Inflammatory macrophage treated with lipopolysaccharide for 1 hour (primary cell): ENCODE measurements at places on chromosomes 2 and 18.

DNA sequence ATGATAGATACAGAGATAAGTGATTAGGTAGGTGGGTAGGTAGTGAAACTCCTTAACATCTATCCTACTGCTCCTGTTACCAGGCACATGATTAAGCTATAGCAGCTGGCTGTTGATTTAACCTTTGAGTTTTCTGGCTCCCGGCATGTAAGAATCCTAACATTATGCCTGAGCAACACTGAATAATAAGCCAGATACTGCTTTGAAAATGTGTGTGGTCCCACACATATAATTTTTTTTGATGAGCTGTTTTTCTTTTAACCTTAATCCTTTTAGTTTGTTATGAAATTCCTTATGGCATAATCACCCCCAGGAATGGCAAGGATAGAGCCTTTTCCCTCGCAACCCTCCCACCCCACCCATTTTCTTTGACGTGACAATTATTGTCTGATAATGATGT, 104.2 kb upstream of the NEUROD1 start:
- no peak for DNase-seq

- DNase-seq, result no peak
Observed at GRCh38 chr2:238267884-238268680, 20.3 kb downstream of the PER2 start.

DNA sequence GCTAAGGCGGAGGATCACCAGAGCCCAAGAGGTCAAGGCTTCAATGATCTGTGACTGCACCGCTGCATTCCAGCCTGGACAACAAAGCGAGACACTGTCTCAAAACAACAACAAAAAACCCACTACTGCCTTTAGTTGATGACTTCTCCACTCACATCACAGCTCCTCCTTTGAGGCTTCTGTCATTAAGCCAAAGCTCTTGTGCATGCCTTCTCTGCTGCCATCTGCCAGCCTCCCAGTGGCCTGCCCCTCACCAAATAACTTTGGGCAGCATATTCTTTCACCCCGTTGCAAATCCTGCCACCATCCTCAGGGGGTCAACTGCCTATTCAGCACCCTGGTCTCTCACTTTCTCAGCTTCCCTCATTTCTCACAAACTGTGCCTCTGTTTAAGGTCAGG, 27.5 kb downstream of the OSBPL1A start:
- no peak for DNase-seq

GRCh38 chr2:190465060-190465459, 56.9 kb downstream of the MFSD6 start:
- DNase-seq, result no peak

DNA sequence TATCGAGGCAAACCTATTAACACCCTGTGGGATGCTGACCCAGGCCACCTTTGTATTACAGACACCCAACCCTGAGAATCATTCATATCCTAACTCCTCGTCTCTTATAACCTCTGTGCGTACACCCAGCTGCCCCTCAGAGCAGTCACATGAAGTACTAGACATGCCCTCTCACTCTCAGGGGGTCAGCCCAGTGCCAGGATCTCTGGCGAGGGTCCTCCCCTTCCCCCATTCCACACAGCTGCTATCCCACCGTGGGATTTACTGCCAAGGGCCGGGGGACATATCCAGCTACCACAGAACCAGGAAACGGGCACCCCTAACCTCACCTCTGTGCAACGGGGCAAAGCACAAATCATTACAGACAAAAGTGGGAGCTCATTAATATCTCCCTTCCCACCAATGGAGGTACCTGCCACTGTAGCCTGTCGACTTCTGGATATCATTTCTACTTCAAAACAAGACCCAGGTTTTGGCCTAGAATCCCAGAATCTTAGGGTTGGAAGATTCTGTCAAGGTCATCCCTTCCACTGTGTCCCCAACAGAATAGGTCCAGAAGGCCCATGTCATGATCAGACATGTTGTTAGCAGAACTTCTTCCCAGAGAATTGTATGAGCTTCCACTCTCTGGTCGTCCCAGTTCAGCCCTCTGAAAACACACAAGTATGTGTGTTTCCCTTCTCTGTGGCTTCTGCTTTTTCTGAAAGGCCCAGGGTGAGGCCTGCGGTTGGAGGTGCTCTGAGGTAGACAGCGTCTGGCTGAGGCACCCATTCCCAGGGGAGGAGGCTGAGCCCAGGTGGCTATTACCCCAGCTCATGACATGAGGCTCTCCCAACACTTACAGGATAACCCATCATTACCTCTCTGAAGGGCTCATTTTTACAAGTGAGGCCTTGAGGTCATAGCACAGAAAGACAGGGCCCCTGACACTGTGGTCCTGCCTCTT, 1.7 kb downstream of the TMBIM1 start:
- DNase-seq, result peak; percentile 42

DNA sequence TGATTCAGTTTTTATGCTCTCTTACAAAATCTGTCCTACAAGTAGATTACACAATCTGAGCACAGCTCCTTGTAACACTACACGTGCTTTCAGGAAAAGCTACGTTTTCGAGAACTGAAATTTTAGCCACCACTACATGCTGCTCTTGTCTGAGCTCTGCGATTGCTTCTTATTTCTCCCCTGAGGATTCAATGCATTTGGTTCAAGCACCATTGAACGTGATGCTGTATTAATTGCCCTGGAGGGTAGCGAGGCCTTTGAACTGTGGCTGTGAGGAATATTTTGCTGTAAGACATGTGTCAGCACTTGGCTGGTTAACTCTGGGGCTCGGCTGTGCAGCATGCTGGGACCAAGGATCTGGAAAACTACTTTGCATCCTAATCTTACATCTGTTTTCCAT, 405.8 kb downstream of the EPHA4 start:
- no peak for DNase-seq

DNA sequence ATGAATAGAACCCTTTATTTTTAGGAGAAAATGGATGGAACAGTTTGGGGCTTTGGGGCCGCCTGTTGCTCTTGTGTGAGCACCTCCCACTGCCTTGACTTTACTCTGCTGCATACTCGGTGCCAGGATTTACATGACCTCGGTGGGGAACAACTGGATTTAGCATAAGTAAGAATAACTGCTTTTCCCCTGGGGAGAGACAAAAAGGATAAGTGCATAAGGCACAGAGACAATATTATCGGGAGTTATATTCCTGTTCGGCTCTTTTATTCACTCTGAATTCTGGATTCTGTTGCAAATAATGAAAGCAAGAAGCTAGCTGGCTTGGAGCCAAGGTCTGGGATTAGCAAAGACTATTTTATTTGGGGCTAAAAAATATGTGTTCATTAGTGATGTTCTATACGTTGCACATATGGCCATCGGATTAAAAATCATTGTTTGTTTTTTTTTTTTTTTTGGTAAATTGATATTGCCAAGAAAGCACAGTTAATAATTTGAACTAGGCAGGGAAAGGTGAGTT, 69.8 kb downstream of the CYBRD1 start:
- DNase-seq, result no peak

DNA sequence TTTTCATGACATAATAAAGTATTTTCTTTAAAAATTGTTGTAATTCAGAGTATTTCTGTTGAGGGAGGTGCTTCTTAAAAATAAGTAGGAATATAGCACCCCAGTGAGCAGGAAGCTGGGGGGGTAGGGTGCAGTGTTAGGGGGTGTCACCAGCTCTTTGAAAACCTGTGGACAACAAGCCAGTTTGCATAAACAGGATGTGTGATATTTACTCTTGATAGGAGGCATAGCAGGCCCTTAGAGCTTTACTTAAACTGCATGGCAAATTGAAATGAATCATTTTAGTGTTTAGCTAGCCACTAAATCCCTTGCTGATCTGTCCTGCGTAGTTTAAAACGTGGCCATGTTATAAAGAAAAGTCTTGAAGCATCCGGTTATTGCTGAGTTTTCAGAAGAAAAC, 8.4 kb downstream of the TGIF1 start:
- no peak for DNase-seq

DNA sequence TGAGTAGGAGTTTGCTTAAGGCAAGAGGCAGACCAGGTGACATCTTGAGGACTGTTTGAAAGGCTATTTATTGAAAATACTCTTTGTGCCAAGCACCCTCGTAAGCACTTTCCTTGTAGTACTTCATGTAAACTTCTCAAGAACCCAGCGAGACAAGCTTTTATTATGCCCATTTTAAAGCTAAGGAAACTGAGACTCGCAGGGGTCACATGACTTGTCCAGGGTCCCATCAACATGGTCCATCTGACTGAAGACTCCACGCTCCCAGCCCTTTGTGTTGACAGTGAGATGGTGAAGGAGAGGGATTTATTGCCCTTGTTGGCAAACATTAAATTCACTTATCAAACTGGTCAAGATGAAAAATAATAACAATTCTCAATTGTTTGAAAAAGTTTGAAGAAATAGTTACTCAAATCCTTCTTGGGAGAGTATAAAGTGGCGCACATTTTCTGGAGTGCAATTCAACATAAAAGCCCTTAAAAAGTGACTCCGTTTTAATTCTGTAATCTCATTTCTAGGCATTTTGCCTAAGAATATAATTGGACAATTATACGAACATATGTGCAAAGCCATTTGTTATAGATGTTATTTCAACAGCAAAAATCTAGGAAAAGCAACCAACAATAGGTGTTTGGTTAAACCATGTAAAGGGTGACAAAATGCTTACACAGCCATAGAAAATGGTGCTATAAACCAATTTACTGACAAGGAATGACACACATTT, 270.5 kb upstream of the NCKAP5 start:
- no peak for DNase-seq

DNA sequence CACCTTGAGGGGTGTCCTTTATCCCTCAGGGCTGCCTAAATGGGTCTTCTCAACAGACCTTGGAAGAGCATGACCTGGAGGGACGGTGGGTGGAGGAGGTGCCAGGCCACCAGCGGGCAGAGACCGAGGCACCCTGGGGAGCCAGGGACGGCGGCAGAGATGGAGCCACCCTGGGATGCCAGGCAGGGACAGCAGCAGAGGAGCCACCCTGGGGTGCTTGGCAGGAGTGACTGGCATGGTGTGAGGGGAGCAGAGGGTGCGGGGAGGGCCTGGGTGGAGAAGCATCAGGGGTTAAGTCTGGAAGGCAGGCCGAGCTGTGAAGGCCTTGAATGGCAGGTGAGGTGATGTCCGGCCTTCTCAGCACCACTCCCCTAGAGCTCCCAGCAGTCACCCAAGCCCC, 56.1 kb downstream of the CIB4 start:
- DNase-seq, result no peak

DNA sequence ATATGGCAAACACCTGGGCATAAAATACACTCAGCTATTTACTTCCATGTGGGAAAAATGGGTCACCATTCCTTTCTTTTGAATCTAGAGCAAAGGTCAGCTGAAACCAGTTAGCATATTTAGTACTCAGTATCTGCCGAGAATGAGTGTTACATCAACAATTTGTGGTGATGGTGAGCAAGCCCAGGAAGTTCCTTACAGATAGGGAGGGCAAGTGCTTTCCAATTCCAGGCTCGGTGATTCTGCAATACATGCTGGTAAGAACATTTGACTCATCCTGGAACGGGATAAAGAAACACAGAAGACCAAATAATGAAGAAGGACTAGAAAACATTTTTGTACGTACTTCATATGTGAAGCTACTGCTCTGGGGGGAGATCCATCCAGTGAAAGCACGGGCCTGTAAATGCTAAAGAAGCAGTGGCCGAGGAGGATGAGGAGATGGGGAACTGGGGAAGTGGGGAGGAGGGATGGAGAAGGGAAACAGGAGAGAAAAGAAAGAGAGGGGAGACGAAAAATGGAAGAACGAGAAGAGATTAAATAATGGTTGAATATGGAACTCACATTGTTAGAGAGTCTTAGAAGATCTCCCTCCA, 251.9 kb downstream of the TTC32 start:
- no peak for DNase-seq

- DNase-seq, result peak; percentile 19
Observed at GRCh38 chr2:101473911-101474701, 806 bp downstream of the RFX8 start.

GRCh38 chr2:120874888-120875275, 139.2 kb downstream of the GLI2 start:
- no peak for DNase-seq

DNA sequence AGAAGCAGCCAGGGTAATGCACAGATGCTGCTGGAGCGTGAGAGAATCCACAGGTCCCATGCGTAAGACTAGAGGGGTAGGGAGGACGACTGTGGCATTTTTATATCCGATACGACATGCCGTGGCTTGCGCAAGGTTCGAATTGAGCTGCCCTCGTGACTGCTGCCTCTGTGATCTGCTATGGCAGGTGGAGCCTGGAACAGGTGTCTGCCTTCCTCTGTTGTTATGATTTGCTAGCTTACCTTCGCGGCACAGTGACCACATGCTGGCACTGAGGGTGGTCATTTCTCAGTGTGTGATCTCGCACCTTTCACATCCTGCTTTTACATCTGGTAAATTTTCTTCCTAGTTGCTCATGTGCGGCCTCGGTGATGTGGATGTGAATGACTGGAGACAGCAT, 240.2 kb downstream of the ALPK2 start:
- DNase-seq, result no peak

GRCh38 chr2:11870584-11870983, 124.2 kb downstream of the LPIN1 start:
- peak; percentile 21 for DNase-seq

- no peak for DNase-seq
Observed at GRCh38 chr2:202449344-202449743, 73.2 kb downstream of the BMPR2 start.

- DNase-seq, result no peak
Observed at GRCh38 chr2:60267122-60267521, 286.3 kb downstream of the BCL11A start.

DNA sequence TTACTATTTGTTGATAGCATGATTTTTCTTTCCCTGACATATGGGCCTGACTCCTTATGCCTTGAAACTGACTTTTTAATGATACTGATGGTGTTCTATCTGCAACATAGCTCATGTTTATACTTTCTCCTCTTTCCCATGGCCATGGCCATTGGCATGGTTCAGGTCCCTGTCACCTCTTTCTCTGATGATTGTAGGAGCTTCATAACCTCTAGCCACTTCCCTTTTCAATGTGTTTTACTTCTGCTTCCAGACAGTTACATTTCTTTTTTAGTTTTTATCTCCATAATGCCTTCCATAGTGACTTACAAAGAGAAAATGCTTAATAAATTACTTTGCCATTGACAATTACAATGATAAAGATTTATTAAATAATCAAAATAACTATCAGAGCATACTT, 177.9 kb upstream of the SETBP1 start:
- peak; percentile 29 for DNase-seq

- no peak for DNase-seq
Observed at GRCh38 chr2:105521176-105521575, 122.3 kb upstream of the FHL2 start.
